ENCODE measurements at places on chromosomes 5 and 9.

- DNase-seq = no peak
These were observed 60.9 kb upstream of the GLRX start for GRCh38 chr5:95883185-95884016.

GRCh38 chr5:111901296-111901695 lies 144.3 kb upstream of the NREP start:
- DNase-seq = no peak

DNA sequence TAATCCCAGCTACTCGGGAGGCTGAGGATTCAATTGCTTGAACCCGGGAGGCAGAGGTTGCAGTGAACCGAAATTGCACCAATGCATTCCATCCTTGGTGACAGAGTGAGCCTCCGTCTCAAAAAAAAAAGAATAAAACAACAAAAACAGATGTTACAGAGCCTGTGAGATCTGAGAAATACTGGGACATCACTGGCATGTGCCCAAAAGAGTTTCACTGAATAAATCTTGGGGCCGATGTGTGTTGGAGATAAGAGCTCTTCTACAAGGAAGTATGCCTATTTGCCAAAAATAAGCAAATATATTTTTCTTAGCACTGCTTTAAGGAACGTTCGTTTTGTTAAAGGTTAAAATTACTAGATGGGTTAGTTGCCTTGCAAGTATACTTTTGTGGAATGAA lies 55.1 kb downstream of the KIAA1958 start:
- no peak for DNase-seq

DNA sequence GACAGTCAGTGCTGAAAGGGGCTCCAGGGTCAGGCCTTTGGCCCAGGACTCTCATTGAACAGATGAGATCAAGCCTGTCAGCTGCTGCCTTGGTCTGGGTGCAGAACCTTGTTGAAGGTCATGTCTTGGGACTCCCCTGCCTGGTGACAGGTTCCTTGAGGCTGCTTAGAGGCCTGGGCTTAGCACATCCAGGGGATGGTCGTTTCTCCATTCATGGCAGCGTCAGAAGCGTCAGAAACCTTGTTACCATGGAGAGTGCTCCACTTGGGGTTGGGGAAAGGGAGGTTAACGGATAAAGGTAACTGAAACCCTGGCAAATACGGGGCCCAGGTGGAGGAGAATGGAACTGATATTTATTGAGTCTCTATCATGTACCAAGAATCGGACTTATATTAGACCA lies 8.8 kb downstream of the ARPC5L start:
- no peak for DNase-seq

GRCh38 chr5:108184940-108185339 lies 197.0 kb downstream of the FBXL17 start:
- no peak for DNase-seq

DNA sequence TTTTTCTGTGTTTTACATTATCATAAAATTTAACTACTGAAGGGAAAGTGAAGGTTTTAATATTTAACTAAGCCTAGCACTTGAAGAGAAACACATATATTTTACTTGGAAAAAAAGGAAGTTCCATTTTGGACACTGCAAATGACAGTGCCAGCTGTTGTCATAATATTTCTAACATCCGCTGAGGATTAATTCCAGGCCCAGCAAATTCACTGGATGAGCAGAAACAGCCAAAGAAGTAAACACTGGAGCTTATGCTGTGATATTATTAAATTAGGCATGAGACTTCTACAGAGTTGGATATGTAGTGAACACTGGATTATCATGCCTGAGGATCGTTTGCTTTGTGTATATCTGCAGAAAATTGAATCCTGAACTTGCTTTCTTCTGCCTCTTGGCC lies 67.6 kb downstream of the GHR start:
- DNase-seq = no peak

DNA sequence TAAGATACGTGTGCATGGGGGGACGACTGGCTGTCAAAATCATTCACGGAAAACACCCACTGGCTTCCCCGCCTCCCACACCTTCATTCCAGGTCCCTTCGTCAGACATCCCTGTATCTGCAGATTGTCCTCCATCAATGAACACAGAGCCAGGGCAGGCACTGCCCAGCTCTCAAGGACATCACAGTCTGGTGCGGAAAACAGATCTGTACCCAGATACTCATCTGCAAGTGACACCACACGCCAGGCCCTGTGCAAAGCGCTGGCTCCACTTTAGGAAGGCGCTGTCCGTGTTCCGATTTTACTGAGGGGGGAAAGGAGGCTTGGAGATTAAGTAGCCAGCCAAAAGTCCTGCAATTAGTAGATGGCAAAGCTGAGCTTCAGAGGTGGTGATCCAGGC lies 72.3 kb downstream of the OLFM1 start:
- DNase-seq = no peak

DNA sequence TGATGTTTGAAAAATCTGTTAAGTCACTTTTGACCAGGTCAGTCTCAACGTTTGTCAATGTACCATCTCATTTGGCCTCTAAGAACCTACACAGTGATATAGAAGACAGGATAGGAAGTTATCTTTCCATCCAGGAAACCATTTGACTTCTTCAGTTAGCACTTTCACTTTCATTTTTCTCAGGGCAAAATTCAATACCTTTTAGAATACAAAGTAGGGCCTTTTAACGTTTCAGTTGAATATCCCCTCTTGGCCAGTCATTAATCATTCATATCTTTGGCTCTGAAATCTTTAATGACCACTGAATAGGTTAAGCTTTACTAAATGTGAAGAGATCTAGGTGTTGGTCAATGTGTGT lies 101.1 kb upstream of the GNAQ start:
- no peak for DNase-seq

GRCh38 chr5:37615184-37615583 lies 224.7 kb downstream of the GDNF start:
- no peak for DNase-seq

DNA sequence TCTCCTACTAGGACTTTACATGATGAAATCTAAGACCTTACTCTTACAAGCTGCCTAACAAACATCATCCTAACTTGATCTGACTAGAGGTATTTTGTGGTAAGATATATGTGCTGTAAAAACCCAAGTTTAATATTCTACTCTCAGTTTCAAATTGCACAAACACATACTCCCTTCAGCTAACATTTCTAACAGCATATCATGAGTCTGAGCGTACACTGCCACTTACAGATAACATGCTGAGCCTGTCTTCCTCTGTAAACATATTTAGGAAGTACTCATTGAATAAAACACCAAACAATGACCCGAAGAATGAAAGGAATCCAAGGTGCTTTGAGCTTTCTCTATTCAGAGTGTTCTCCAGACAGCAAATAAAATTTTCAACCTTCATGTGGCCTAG lies 7.9 kb upstream of the ESM1 start:
- DNase-seq = no peak

DNA sequence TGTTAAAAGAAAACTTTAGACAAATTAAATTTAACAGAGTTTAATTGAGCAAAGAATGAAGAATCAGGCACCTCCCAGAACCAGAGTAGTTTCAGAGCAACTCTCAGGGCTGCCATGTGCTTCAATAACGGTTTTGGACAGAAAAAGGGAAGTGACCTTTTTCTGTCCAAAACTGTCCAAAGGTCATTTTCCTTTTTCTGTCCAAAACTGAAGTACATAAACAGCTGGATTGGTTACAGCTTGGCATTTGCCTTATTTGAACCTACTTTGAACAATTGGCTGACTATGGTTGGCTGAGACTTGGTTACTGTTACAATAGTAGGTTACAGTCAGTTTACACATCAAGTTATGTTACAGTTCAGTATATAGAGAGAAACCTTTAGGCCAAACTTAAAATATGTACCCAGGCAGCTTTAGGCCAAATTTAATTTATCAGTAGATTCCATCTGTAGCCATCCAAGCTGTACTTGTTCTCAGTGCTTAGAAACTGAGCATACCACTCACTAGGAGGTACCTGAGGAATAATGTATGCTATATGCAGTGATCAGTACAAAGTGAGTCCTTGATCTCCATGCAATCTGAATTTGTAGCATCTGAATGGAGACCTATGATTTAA lies 44.0 kb downstream of the C9orf85 start:
- no peak for DNase-seq

GRCh38 chr9:24846248-24846912 lies 300.7 kb upstream of the IZUMO3 start:
- DNase-seq = no peak

- no peak for DNase-seq
These were observed 18.3 kb upstream of the IGFBPL1 start for GRCh38 chr9:38442473-38443096.

DNA sequence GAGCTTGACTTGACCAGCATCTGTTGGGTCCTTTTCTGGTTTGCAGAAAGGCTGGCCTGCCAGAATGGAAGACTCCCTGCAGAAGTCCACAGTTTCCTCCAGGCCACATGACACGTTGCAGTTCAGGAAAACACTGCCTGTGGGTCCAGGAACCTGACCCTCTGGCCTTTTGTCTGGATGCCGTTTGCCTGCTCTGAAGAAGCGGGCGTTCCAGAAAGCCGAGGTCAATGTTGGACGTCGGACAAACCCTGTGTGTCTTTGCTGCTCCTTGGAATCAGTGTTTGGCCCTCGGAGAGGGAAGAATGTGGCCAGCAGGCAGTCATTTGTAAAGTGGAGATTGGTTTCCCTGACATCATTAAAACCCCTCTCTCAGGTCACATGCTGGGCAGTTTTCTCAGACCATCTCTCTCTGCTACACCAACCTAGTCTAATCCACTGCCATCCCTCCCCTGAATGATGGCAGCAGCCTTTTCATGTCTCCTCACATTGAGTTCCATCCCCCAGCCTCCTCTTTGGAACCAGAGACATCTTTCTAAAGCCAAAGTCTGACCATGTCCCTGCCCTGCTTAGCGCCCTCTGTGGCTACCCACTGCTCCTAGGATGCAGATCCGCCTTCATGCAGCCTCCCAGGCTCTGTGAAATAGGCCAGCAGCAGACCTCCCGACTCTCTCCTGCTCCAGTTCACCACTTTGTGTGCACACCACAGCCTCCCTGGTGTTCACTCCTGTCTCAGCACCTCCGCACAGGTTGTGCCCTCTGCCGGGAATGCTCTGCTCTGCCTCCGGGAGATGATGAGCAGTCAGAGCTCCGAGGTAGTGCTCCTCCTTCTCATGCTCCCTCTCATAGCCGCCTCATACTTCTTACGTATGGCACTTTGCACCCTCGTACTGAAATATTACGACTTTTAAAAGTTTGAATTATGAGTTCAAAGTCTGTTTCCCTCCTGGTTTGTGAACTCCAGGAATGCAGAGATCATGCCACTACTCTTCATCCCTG lies 75.6 kb downstream of the RALGPS1 start:
- DNase-seq = no peak

GRCh38 chr9:105204416-105204815 lies 40.0 kb upstream of the SLC44A1 start:
- no peak for DNase-seq

GRCh38 chr5:92761585-92761984 lies 819.4 kb downstream of the NR2F1-AS1 start:
- DNase-seq = no peak

DNA sequence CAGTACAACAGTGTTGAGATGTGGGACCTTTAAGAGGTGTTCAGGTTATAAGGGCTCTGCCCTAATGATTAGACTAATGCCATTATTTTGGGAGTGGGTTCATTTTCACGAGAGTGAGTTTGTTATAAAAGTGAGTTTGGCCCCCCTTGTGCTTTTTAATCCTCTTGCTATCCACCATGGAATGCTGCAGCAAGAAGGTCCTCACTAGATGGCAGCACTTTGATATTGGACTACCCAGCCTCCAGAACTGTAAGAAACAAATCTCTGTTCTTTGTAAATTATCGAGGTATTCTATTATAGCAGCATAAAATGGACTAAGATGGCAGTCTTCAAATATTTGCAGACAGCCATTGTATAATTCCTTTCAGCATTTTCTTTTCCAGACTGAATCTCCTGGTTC lies 212.4 kb downstream of the LRRC70 start:
- DNase-seq = no peak

DNA sequence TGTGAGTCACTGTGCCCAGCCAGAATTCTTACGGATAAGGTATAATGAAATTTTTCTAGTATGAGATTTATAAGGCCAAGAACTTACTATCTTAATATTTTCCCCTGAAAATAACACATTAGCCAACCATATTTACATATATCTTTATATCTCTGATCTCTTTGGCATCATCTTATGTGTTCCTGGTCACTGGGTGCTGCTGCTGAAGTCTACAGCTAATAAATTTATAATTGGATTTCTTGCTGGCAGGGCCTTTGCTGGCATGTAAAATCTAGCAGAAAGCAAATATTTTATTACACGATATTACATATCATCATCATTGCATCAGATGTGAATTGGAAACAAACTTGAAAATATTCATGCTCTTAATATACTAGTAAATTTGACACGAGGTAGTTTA lies 590.7 kb downstream of the ANXA1 start:
- no peak for DNase-seq

DNA sequence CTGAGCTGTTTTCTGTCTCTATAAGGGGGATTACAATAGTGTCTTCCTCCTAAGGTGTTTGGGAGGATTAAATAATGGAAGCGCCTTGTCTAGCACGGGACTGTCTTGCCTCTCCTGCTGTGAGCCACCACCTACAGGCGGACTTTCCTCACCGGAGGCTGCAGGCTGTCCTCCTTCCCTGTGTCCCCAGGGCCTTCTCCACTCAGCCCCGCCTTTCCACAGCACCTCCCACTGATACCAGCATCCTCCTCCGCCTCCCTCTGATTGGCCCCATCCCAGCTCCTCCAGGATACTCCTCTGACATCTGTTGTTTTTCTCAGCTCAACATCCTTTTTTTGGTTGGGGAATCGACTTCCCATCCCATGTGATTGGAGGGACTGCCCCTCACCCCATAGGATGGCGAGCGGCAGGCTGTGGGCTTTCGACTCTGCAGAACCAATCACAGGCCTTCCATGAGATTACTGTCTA lies 851 bp upstream of the ZDHHC12 start:
- peak; percentile 58 for DNase-seq

DNA sequence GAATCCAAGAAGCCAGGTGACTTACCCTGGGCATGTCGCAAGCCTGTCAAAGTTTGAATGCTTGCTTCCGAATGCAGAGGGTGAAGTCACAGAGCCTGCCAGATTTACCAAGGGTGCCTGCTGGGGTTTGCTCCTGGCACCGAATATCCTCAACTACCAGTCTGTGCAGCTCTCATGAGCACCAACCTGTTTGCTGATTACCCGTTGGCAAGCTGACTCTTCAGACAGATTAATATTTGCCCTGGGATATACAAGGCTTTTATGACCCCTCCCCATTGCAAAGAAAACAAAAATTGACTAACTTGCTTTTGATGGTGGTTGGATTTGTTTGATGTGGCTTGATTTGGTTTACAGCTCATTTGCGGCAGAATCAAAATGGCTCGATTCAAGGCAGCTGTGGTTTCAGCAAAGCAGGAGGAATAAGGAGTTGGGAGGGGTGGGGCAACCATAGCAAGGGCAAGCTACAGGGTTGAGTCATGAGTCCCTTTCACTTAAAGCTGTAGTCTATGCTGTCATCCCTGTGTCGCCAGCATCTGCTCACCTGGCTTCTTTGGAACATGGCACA lies 82.3 kb upstream of the AGXT2 start:
- peak; percentile 64 for DNase-seq
